ENCODE measurements at places on chromosomes 3 and 15. TPM values are rescaled to one million over a fixed set of nuclear protein-coding genes. Genes with fewer than 3 reads are reported as not detected.

DNA sequence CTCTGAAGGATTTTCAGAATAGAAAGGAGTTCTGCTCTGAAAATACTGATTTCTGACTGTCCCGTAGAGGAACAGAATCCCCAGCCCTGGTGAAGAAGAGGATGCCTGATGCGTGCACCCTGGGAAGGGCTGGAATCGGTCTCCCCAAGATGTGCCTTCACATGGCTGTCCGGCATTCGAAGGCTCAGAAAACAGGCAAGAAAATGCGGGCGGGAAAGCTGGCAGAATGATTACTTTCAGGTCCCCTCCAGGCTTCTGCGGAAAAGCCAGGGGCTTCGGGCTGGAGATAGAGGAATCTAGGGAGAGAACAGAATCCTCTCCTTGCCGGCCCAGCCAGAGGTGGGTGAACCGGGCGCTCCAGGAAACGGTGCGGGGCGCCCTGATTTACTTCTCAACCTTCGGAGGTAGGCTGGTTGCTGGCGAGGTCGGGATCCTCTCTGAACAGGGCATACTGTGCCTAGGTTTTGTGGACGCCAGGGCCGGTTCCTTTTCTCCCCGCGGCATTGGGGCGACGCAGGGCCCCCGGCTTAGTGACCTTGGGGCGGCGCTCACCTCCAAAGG, 2.5 kb downstream of the FOXL2NB start:
- H3K27ac ChIP-seq, result no peak overlapping the region
- H3K27me3 ChIP-seq, result peaks cover 73% of the 10 kb centered on the region
- no peaks in the 10 kb centered on the region for H3K36me3 ChIP-seq
- H3K4me3 ChIP-seq, result no peak overlapping the region

GRCh38 chr3:155983834-155984474, 113.5 kb downstream of the GMPS start:
- no peak for DNase-seq
- H3K27me3 ChIP-seq, result peaks cover 2% of the 10 kb centered on the region
- H3K27ac ChIP-seq, result no peak overlapping the region
- H3K36me3 ChIP-seq, result no peaks in the 10 kb centered on the region
- no peaks in the 10 kb centered on the region for H3K4me1 ChIP-seq

- H3K4me3 ChIP-seq, result no peak overlapping the region
- DNase-seq, result no peak
- H3K36me3 ChIP-seq, result no peaks in the 10 kb centered on the region
- no peak overlapping the region for H3K27ac ChIP-seq
- no peaks in the 10 kb centered on the region for H3K4me1 ChIP-seq
- H3K27me3 ChIP-seq, result peaks cover 2% of the 10 kb centered on the region
These were observed 97.3 kb downstream of the NR1D2 start for GRCh38 chr3:24042174-24043059.

FBXL22 gene
- total RNA-seq, result 0.83 TPM
